Hematopoietic multipotent progenitor cell (in vitro differentiated cells): ENCODE measurements at places on chromosomes 3 and 15. TPM values are rescaled to one million over a fixed set of nuclear protein-coding genes. Genes with fewer than 3 reads are reported as not detected.

The RAMAC gene
- total RNA-seq: 13.5 TPM

The DAZL gene
- total RNA-seq: not detected

The APOD gene
- not detected for total RNA-seq

The MITF gene
- 2.2 TPM for total RNA-seq

The OIP5 gene
- 5.7 TPM for total RNA-seq

The BNC1 gene
- not detected for total RNA-seq

The TFRC gene
- total RNA-seq: 141 TPM

The GABRG3 gene
- not detected for total RNA-seq

DNA sequence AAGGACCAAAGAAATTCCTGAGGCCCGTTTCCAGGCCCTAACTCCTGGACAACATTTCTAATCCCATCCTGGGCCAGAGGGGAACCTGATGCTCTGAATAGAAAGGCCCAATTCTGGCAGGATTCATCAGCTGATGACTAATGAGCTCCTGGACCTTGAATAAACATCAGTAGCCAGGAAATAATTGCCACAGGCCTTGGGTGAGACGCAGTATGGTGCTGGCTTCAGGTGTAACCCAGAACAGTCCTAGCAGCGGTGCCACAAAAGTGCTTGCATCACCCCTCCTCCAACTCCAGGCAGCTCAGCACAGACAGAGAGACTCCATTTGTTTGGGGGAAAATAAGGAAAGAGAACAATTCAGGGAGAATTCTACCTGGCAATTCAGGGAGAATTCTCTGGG lies 184.7 kb upstream of the POU1F1 start:
- no peak for DNase-seq

DNA sequence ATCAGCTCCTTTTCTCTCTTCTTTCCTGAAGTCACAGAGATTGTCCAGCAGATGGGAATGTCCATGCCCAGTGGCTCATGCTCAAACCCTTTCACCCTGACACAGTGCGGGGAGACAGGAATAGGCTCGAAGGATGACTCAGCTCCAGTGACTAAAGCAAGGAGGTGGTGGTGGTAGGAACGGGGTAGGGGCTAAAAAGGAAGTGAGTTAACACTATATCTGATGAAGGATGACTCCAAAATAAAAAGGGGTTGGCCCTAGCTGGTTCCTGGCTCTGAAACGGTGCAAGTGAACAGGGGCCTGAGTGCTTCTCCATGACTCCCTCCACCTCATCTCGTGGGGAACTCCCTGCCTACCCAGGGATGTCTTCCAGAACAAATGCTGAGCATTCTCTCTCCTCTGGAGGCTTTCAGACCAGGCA lies 167.4 kb upstream of the LPP start:
- DNase-seq: peak; percentile 81

DNA sequence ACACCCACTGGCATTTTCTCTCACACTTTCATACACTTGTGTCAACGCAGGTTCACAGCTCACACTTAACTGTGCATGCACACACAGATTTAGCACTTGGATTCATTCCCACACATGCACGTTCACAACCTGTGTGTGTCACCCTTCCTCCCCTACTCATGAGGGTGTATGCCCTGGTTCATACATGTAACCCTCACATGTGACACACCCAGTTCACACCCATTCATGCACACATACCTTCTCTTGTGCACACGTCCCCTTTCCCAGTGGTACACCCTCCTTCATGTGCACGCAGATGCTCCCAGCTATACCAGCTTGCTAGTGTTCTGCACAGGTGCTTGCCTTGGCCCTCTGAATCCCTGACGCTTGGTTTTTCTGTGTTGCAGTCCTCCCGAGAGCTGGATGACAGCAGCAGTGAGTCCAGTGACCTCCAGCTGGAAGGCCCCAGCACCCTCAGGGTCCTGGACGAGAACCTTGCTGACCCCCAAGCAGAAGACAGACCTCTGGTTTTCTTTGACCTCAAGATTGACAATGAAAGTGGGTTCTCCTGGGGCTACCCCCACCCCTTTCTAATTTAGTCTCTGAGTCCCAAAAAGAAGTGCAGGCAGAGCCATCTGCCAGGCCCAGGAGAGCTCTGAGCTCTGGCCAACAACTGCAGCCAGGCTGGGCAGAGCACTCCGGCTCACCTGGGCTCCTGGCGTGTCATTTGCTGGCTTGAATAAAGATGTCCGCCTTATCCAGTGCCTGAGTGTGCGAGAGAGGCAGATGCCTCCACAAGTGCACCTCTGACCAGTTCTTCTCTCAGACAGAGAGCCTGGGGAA lies 39.5 kb downstream of the GOLGA6A start:
- no peak for DNase-seq

DNA sequence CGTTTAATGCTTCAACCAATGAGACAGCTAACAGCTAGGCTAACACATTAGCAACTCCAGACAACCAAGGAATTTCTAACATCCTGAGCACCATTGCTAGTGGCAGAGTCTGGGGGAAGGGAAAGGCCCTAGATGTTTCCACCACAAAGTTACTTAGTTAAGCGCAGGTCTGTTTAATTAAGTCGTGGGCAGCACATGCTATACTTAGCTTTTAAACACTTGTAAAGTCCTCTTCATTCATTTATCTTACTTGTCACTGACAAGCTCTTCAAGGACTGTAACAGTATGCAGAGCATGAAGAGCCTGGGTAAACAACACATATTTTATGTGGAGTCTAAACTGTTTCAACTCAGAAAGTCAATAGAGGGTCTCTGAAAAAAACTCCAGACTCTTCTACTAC lies 221.1 kb upstream of the WNT5A start:
- DNase-seq: no peak

GRCh38 chr3:173659972-173660371 lies 262.4 kb downstream of the NLGN1 start:
- no peak for DNase-seq

DNA sequence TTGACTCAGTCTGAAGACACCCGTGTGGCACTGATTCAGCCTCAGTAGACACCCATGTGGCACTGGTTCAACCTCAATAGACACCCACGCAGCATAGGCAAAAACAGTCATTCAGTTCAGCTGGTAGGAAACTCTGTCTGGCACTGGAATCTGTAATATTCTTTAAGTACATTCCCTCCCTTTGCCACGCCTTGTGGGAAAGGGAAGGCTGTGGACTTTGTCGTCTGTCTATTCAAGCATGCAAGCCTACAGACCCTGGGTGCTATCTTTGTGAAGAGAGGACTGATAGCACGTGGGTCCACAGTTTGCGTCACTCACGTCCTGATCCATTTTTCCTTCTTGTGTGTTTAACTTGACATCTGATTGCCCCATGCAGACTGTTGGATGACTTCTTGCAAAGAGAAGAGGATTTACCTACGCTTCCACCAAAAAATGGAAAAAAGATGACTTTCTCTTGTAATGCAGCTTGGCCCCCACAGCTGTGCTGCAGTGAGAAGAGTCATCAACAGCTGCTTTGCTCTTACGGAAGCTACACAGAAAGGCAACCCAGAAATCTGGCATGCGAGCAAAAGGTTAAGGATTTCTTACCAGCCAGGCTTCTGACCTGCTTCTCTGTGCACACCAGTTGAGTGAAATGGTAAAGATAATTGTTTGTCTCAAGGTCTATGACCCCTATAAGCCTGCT lies 278.1 kb downstream of the ULK4 start:
- DNase-seq: no peak

- no peak for DNase-seq
These were observed 92.4 kb downstream of the OXNAD1 start for GRCh38 chr3:16357186-16358121.

DNA sequence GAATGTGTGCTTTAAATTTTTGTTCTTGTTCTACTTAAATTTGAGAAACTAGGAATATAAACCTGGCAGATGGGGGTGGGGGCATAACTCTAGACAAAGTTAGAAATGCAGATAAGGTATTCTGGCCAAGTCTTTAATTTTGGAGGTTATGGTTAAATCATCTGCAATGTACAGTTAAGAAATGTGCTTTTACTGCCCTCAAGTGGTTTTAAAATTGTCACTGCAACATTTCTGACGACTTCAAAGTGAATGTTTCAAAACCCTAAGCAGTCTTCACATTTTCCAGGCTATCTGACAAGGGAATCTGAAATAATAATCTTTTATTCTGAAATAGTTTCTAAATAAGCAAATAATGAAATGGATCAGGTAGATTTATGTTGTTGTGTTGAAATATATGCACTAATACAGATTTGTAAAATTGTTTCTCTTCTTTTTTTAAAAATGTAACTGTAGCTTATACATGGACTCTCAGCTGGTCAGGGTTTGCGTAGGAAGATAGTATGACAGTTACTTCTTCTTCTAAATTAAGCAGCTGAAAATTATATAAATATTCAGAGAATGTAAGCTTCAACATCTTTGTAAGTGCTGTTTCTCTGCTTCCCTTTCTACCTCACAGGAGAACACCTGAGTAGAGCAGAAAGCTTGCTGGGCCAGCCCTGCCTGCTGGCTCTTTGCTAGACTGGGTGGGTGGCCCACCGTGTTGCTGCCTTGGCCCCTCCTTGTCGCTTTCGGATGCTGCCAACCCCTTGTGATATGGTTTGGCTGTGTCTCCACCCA lies 45.0 kb downstream of the SUCNR1 start:
- peak; percentile 68 for DNase-seq

GRCh38 chr3:77065750-77066149 lies 25.9 kb downstream of the ROBO2 start:
- DNase-seq: no peak

GRCh38 chr3:40980467-40980866 lies 218.8 kb upstream of the CTNNB1 start:
- DNase-seq: no peak

GRCh38 chr15:55526559-55527036 lies 18.6 kb upstream of the DNAAF4 start:
- no peak for DNase-seq

DNA sequence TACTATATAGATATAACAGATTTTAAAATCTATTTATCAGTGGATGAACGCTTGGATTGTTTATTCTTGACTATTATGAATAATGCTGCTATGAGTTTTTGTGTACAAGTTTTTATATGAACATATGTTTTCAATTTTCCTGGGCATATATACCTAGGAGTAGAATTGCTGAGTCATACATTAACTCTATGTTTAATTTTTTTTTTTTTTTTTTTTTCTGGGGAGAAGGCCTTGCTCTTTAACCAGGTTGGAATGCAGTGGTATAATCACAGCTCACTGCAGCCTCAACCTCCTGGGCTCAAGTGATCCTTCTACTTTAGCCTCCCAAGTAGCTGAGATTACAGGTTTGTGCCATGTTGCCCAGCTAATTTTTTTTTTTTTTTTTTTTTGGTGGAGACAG lies 9.1 kb downstream of the CIDEC start:
- no peak for DNase-seq

GRCh38 chr3:111758642-111759041 lies 100.4 kb upstream of the PHLDB2 start:
- no peak for DNase-seq

DNA sequence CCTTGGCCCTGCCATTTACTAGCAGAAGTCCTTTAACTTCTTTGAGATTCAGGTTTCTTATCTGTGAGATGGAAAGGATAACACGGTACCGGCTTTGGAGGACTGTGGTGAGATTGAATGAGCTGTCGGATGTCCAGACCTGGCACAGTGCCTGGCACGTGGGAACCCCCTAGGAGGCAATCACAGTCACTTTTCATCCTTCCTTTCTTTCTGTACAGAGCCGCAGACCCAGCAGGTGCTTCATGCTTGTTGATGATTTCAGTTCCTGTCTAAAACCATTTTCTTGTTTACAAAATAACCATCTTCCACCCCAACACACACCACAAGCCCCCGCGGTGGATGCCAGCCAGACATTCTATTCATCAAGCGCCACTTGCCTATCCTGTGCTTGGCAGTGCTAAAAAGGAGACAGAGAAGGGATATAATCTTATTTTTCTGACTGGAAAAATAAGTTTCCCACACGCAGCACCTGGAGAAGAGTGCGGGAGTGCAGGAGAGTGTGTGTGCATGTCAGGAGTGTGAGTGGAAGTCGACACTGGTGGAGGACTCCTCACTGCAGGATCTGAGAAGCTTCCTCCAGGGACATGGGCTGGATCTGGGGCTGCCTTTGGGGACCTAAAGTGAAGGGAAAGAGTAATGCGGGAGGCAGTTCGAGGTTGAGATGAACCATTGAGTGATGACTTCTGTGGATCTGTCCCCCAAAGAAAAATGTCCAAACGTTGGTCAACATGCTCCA lies 85.7 kb downstream of the ST6GAL1 start:
- DNase-seq: no peak

DNA sequence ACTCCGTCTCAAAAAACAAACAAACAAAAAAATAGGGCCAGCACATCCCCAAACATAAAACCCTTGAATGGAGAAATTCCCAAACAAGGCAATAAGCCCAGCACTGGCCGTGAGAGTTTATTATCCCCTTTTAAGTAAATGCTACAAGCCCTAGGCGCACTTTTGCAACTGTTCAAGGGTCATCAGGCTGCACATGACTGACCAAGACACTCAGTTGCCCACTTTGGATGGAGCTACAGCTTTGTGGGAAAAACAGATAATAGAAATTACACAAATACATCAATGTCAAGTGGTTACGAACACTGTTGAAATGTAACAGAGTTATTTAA lies 33.7 kb upstream of the ZNF445 start:
- no peak for DNase-seq
